NCI-H524 (cell line): ENCODE measurements at places on chromosomes 2 and 18.

DNA sequence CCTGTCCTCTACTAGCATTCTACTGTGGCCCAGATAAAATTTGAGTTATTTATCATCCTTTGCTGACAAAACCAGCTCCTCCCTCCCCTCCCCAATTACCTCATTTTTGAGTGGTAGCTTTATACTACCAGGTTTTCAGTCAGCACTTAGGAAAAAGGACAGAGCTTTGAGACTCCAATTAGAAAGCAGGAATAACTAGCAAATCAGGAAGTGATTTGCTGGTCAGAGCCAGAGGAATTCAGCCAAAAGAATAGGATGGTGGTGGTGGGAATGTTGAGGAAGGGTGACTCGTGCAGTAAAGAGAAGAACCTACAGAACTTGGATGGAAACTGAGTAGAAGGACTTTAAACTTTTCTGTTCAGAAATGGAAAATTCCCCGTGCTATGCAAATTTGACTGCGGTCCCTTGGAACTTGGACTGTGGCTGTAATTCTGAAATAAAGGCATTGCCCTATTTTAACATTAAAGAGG, 3.7 kb downstream of the MYL12B start:
- DNase-seq: no peak

DNA sequence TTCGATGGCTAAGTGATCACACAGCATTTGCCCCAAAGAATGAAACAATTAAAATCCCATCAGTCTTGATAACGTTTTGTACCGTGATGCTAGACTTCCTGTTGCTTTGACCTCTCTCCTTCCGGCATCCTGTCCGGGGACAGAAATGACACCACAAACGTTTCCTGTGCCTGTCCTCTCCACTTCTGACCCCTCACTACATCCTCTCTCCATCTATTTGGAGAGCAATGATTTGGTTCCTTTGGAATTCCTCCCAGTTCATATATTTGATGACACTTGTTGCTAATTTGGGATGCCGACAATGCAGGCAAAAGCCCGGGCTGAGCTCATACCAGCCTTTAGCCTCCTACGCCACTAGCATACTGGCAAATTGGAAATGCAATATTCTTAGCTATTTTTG, 151.2 kb upstream of the CCDC68 start:
- no peak for DNase-seq

GRCh38 chr2:205024822-205025518, 479.7 kb downstream of the PARD3B start:
- no peak for DNase-seq

- DNase-seq: no peak
Measured at GRCh38 chr18:23397907-23398306, 55.2 kb upstream of the RIOK3 start.
